Heart right ventricle (tissue), 16 donors: ENCODE measurements at places on chromosomes 3 and 15. TPM values are rescaled to one million over a fixed set of nuclear protein-coding genes. Genes with fewer than 3 reads are reported as not detected.

Gene EBLN2
- 1.8 TPM for total RNA-seq

Gene GOLGA8S
- 0.88 TPM for total RNA-seq

Gene C3orf52
- 5.0 TPM for total RNA-seq

Gene WNT5A
- 5.0 TPM for total RNA-seq

Gene LSAMP
- total RNA-seq, result 8.7 TPM

Gene REC114
- 0.36 TPM for total RNA-seq

Gene FANCD2OS
- not detected for total RNA-seq

Gene LTK
- total RNA-seq, result 0.59 TPM

Gene TRPM1
- not detected for total RNA-seq

Gene GOLGA6B
- not detected for total RNA-seq

Gene CPN2
- 0.87 TPM for total RNA-seq

Gene MITF
- total RNA-seq, result 53.7 TPM

Gene KY
- total RNA-seq, result 6.8 TPM
